NB4 (cell line): ENCODE measurements at places on chromosomes 2 and 18.

GRCh38 chr2:1931003-1931914, 186.9 kb upstream of the PXDN start:
- peak; percentile 25 for DNase-seq

DNA sequence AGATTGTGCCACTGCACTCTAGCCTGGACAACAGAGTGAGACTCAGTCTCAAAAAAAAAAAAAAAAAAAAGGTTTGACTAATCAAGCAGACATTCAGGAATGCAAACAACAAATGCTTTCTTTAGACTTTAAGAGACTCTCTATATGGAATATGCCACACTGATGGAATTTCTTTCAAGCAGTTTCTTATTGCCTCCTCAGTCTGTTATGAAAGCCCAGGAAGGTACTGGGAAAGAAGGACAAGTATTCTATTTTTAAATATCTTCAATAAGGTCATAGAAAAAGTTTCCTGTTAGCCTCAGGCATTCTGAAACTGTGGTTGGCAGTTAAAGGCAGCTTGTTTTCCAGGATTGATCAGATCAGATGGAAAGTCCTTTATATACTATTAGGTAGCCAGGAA, 241.6 kb downstream of the PIK3C3 start:
- DNase-seq: no peak

- no peak for DNase-seq
Measured at GRCh38 chr2:54029721-54030395, 59.1 kb upstream of the PSME4 start.

DNA sequence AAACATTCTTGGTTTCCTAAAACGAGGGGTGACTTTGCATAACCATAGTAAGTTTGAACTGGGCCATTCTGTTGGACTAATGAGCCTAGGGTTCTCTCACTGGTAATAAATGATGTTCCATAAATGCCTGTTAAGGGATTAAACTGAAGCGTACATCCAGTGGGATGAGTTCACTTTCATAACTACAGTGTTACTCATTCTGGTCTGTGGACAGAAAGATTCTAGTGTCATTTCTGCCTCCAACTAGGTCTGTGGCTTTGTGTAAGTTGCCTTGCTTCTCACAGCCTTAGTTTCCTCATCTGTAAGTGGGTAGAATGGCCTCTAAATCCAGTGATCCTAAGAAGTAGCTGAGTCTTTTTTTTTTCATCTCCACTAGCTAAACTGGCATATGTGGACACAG, 1860.6 kb upstream of the PIK3C3 start:
- no peak for DNase-seq

- no peak for DNase-seq
Measured at GRCh38 chr2:229050133-229050532, 221.0 kb downstream of the PID1 start.

GRCh38 chr2:108069515-108070310, 83.4 kb downstream of the SLC5A7 start:
- no peak for DNase-seq

GRCh38 chr18:77062518-77063003, 70.0 kb downstream of the MBP start:
- DNase-seq: peak; percentile 61

DNA sequence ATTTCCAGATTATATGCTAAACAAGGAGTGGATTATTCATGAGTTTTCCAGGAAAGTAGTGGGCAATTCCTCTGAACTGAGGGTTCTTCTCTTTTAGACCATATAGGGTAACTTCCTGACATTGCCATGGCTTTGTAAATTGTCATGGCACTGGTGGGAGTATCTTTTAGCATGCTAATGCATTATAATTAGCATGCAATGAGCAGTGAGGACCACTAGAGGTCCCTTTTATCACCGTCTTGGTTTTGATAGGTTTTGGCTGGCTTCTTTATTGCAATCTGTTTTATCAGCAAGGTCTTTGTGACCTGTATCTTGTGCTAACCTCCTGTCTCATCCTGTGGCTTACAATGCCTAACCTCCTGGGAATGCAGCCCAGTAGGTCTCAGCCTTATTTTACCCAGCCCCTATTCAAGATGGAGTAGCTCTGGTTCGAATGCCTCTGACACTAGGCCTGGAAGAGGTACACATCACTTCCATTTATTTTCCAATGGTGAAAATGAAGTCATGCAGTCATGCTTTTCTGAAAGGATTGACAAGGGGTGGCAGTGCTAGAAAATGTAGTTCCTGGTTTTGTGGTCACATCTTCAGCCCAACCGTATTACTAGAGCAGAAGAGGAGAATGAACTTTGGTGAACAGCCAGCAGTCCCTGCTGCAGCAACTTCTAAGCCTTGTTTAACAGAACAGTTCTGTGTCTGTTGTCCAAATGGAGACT, 26.6 kb upstream of the ITGA4 start:
- peak; percentile 82 for DNase-seq

DNA sequence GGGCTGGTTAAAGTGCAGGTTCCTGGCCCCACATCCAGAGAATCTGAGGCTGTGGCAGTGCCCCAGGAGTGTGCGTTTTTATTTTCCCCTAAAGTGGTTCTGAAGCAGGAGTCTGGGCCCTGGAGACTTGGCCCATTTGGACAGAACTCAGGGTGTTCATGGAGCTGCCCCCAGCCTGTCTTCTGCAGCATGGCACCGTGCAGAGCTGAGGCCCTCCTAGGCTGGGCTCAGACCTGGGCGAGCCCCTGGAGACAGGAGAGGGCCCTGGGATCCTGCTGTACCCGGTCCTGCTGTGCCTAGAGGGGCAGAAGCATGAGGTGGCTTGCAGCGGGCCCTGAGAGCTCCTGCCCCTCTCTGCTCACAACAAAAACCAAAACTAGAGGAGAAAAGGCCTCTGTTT, 58.8 kb upstream of the B3GNT7 start:
- DNase-seq: no peak

GRCh38 chr2:233413559-233414272, 59.4 kb downstream of the DGKD start:
- DNase-seq: peak; percentile 32

DNA sequence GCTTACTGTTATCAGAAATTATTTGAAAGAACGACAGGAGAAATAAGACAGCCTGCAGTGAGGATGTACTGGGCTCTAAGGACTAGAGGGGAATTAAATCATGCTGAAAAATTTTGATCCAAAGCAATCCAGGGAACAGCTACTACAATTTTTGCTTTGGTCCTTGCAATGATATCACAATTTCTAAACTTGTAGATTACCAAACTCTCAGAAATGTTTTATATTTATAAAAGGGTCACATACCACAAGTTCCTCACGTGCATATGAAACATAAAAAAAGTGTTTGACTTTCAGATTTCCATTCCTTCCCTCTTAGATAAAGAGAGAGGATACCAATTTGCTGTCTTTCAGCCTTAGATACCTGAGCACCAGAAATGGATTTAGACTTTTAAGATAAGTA, 261.2 kb downstream of the STK39 start:
- no peak for DNase-seq

DNA sequence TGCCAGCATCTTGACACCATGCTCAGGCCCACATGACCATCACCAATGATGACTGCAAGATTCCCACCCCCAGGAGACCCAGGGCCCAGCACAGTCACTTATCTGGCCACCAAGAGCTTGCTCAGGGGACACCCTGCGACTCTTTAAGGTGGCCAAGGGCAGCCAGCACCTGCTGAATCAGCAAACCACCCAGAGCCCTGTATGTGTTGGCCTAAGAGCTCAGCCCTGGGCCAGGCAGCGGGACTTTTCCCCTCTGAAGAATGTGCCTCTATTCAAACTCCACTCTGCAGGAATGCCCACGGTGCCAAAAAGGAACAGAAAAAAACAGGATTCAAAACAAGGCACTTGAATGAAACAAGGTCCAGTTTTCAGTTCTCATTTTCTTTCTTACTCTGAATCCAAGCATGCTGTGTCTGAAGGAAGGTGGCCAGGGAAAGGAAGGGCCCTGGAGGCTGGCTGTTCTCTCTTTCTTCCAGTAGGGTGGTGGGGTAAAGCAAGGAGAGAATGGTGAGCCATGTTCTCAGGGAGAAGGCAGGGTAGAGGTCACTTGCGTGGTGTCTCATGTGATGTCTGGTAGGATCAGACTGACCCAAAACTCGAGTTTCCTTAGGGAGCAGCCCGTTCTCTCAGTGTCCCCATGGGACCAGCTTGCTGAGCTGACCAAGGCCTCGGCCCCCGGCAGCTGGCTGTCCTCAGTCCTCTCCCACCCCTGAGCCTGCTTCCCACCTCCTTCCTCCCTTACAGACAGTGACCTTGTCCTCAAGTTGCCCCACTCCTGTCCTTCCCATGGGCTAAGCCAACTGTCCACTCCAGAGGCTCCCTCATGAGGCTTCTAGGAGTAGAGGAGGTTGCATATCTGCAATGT, 150.0 kb downstream of the RNF152 start:
- no peak for DNase-seq

DNA sequence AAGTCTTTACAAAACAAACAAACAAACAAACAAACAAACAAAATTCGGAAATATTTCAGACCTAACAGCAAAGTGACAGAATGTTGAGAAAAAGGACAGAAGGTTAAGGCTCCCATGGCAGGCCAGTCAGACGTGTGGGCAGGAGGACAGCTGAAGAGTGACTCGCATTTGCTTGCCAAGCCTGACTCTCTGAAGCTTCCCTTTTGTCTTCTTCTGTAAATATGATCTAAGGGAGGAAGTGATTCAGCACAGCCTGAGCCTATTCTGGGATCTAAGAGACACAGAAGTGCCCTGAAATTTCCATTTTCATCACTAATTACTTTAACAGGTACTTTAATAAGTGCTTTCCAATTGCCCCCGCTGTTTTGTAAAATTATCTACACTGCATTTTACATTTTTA, 134.0 kb upstream of the LYPD1 start:
- peak; percentile 35 for DNase-seq

DNA sequence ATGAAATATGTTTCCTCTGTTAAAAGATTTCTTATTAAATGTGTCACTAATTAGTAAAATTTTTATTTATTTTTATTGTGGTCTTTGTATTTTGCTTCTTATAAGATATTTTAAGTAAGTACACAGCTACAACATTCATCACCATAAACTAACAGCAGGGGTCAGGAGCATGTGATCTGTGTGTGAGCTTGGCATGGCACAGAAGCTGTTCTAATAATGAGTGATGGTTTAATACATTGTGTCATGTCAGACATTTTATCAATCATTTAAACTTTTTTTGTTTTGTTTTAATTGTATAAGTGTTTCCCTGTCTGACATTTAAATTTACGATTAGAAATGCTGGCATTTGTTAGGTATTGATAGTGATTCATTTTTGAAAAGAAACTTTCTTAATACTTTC, 585.4 kb downstream of the DSC3 start:
- no peak for DNase-seq

DNA sequence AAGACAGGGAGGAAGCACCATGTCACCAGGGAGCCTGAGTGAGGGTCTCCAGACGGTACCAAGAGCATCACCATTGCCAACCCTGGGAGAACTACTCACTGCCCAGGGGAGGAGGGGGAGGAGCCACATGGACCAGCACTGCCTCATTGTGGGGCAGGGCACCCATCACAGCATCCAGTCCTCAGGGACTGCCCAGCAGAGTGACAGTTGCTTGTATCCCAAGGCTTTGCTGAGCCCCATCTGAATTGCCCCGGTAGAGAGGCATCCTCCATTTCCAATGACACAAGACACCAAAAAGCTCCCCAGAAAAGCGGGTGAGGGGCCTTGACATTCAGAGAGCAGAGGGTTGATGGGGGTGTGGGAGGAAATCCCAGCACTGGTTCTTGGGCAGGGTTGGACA, 6.8 kb upstream of the CIB4 start:
- no peak for DNase-seq

DNA sequence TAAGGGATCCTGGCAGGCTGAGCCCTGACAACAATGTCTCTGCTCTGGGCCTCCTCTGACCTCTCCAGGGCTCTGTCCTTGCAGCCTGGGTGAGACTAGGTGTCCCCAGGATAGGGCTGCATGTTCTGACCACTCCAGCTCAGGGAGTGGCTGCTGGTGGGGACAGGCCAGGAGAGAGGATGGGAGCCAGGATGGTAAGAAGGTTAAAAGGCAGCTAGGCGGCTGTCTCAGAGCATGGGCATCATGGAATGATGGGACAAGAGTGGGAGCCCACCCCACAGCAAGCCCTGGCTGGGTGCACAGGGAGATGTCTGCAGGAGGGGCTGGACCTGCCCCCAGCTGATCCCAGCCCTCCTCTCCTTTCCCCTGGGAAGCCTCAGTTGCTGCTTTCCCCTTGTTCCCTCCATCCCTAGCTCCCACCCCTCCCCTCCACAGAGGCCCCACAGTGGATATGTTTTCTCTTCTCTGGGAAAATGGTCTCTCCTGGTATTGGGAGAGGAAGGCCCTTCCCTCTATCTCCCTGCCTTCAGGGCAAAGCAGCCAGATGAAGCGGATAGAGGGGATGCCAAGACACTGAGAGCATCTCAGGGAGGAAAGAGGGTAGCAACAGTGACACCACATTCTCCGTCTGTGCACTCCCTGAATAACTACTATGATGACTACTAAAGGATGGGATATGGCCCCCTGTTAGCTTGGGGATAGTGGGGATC, 334.3 kb downstream of the DYSF start:
- DNase-seq: no peak

DNA sequence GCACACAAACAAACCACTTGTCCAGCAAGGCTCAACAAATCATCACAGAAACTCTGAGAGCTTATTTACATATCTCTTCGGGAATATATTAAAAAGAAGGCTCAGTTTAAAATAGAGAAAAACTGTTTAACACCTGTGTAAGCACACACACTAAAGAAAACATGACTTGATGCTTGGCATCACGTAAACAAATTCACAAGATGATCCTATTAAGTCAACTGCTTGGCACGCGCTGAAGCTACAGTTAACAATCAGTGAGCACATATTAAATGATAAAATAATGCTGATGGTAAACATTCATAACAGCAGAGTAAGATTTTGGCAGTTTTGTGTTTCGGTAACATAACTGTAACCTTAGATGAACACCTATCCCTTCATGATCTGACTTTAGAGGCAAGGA, 4.3 kb upstream of the HES6 start:
- no peak for DNase-seq

DNA sequence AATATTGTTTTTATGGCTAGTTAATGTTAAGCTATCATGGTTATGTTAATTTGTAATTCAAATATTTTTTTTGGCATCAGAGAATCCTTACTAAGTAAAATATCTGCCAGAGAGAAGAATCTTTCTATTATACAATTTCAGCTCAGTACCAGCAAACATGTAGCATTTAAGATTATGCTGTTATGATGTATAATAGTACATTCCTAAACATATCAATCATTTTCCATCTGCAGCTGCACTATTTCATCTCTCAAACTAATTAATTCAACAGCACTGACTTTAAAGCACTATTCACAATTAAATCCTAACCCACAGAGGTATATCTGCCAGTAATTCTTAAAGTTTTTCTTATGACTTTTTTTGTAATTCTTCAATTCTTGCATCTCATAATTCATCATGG, 250.6 kb downstream of the CD226 start:
- no peak for DNase-seq
